K562 (cell line): ENCODE measurements at places on chromosomes 12 and 14.

DNA sequence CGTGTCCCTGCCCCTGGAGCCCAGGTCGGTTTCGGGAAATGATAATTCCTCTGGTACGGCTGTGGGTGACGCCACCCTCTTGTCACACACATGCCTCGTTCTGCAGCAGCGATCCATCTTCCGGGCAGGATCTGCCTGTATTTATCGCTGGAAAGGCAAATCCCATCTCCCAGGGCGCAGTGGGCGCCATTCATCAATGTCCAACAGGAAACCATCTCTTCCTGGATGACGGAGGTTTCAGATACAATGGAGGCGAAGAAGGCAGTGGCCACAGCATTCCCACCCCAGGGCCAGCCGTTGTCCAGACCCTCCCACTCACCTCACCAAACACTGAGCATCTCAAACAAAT, 74.2 kb downstream of the NOC4L start:
- no peak for DNase-seq

DNA sequence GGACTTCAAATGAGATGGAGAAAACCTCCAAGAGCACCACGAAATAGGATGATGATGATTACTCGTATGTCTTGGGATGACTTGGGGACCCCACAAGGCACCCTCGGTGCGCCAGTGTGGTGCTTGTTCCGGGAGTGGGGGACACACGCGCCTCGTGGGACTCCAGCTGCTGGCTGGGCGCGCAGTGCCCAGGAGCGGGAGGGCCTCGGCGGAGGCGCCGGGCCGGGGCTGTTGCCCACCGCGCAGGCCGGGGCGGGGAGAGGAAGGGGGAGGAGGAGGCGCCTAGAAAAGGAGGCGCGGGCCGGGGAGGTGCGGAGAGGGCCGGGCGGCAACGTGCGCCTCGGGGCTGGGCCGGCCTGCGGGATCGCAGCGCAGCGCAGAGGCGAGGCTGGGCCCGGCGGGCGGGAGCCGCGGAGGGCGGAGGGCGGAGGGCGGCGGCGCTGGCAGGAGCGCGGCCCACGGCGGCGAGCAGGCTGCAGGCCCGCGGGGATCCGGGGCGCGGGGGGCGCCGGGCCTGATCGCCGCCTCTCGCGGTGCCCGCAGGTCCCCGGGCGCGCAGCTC, at the start of gene RFLNA:
TSS of gene RFLNA (plus strand) at position 314 of the 562 bp plus-strand sequence. CDS start 337 bp downstream, outside the sequence.
- DNase-seq, result no peak

DNA sequence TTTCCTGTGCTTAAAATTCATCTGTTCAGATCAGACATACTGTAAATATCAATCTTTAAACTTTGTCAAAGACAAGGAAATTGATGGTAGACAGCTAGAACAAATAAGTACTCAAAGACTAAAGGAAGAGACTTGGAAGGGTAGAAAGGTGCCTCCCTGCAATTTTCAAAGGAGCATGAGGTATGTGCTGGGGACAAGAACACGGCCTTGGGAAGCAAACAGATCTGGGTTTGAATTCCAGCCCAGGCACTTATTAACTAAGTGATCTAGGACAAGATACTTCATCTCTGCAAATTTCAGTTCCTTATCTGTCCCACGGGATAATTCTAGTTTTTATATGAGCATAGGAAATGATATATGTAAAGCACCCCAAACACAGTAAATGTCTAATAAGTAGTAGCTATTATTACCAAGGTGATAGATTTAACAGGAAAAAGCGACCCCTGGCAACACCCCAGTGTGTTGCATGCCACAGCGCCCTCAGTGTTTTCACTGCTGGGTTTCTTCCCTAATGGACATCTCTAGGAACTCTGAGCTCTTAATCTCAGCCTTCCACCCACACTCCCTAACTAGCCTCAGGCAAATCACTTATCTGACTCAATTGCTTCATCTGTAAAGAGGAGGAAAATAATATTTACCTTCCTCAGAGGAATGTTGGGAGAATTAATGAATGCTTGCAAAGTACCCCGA, 44.7 kb upstream of the BMP4 start:
- DNase-seq, result no peak

GRCh38 chr12:121238604-121239350, 28.8 kb downstream of the P2RX4 start:
- no peak for DNase-seq

GRCh38 chr12:69834147-69834546, 9.1 kb downstream of the MYRFL start:
- no peak for DNase-seq

- DNase-seq, result no peak
Observed at GRCh38 chr14:91333650-91334039, 84.0 kb downstream of the CCDC88C start.

DNA sequence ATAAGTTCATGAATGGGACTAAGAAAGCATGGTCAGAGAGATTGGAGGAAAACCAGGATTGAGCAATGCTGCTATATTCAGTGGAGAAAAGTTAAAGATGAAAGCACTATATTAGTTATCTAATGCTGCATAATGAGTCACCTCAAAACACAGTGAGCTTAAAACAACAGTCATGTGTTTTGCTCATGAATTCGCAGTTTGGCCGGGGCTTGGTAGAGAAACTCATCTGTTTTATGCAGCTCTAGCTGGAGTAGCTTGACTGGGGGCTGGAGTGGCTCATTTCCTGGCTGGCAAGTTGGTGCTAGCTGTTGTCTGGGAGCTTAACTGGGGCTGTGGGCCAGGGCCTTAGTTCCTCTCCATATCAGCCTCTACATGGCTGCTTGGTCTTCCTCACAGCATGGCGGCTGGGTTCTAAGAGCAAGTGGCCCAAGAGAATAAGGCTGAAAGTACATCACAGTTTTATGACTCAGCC, 90.1 kb downstream of the ADCK1 start:
- no peak for DNase-seq

GRCh38 chr12:105920161-105920684, 218.5 kb downstream of the NUAK1 start:
- no peak for DNase-seq
